ENCODE measurements at places on chromosomes 4 and X.

DNA sequence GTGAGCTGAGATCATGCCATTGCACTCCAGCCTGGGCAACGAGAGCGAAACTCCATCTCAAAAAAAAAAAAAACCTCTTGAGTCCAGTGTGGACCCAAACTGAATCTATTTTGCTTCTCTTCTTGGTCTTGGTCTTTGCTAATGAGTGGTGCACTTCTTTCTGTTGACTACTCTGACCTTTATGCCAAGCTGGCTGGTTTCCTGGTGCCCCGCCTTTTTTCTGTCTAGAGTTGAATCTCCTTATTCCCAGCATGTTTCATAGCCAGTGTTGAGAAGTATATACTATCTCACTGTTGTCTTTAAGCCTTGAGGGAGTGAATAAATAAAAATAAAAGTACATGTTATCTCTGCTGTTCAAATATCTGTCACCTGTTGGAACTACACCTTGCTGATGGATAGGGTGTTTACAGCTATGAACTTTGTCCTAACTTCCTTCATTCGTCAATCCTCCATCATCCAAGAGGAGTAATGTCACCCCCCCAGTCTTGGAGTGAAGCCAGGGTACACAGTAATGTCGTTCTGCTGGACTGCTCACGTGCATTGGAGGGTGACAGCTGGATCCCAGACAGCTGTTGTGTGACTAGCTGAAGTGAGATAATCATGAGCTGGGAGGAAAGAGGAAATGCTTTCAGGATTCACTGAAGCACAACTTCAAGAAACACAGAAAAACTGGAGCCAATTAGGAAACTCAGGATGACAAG is 99.3 kb upstream of the PRKG2 start:
- DNase-seq: no peak

GRCh38 chr4:139789096-139789654 is 123.6 kb downstream of the MGST2 start:
- no peak for DNase-seq

- DNase-seq: no peak
Observed at GRCh38 chrX:133988010-133988409, 2.6 kb upstream of the GPC3 start.

GRCh38 chrX:81255876-81256275 is 54.0 kb downstream of the SH3BGRL start:
- DNase-seq: no peak

DNA sequence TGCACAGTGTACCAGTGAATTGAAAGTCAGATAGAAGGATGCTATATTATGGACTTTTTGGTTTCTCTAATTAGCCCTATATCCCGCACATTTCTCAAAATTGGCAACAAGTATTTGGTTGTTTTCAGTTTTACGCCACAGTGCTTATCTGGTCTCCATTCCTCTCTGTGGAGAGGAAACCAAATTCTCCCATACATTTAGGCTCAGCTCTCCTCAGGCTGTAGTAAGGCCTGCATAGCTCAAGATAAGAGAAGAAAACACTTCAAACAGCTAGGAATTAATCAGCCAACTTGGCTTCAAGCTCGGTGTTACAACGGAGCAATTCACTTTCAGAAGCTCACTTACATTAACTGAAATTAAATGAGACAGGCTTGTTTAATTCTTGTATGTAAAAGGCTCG is 263.2 kb downstream of the PDHA2 start:
- DNase-seq: no peak

DNA sequence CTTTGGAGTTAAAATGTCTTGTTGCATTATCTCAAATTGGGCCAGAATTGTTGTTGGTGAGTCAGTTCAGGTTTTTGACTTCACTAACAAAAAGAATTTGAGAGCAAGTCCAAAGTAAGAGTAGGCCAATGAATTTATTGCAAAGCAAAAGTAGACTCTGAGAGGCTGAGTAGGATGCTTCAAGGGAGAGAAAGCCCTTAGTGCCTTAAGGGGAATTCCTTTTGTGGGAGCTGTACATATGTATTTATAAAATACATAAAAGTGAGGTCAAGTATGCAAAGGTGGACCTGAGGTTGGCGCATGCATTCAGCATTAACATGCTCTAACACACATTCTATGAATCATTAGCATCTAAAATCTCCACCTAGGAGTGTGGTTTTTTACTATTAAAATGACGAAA is 565.4 kb downstream of the GRXCR1 start:
- no peak for DNase-seq

GRCh38 chrX:70029863-70030262 is 19.9 kb downstream of the AWAT2 start:
- DNase-seq: no peak

GRCh38 chr4:30875658-30876269 is 155.6 kb downstream of the PCDH7 start:
- no peak for DNase-seq

DNA sequence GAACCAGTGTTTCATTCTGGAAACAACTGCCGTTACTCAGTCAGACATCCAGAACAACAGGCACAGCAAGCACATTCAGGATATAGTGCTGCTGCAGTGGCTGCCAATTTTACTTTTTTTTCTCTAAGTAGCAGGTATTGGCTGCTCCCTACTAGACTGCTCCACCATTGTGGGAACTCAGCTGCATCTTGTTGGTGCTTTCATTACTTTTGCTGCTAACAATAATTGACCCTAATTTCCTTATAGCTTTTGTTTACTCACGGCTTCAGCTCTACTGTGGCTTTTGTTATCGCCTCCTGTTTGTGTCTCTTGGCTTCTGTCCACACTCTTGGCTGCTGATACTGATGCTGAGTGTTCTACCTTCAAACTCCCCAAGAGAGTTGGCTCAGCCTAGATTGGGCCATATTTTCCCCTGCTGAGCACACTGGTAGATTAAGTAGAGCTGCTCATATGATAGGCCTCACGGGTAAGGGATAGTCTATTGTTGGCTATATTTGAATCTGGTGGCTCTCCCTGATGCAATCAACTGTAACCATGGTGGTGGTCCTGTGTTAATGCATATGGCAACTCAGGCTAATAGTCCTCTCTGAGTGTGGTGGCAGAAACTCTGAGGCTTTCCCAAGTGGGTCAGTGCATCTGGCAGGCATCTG is 44.5 kb upstream of the IL2 start:
- DNase-seq: no peak
